ENCODE measurements at places on chromosomes 16 and 17.

DNA sequence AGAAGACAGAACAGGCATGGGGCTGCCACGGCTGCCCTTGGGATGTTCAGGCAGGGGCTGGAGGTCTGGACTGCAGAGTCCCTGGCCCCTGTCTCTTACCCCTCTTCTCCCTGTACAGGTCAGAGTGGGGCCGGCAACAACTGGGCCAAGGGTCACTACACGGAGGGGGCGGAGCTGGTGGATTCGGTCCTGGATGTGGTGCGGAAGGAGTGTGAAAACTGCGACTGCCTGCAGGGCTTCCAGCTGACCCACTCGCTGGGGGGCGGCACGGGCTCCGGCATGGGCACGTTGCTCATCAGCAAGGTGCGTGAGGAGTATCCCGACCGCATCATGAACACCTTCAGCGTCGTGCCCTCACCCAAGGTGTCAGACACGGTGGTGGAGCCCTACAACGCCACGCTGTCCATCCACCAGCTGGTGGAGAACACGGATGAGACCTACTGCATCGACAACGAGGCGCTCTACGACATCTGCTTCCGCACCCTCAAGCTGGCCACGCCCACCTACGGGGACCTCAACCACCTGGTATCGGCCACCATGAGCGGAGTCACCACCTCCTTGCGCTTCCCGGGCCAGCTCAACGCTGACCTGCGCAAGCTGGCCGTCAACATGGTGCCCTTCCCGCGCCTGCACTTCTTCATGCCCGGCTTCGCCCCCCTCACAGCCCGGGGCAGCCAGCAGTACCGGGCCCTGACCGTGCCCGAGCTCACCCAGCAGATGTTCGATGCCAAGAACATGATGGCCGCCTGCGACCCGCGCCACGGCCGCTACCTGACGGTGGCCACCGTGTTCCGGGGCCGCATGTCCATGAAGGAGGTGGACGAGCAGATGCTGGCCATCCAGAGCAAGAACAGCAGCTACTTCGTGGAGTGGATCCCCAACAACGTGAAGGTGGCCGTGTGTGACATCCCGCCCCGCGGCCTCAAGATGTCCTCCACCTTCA is 11.7 kb downstream of the TUBB3 start:
- no peak for DNase-seq

- DNase-seq, result no peak
Measured at GRCh38 chr17:62565817-62566216, 61.7 kb upstream of the MRC2 start.

DNA sequence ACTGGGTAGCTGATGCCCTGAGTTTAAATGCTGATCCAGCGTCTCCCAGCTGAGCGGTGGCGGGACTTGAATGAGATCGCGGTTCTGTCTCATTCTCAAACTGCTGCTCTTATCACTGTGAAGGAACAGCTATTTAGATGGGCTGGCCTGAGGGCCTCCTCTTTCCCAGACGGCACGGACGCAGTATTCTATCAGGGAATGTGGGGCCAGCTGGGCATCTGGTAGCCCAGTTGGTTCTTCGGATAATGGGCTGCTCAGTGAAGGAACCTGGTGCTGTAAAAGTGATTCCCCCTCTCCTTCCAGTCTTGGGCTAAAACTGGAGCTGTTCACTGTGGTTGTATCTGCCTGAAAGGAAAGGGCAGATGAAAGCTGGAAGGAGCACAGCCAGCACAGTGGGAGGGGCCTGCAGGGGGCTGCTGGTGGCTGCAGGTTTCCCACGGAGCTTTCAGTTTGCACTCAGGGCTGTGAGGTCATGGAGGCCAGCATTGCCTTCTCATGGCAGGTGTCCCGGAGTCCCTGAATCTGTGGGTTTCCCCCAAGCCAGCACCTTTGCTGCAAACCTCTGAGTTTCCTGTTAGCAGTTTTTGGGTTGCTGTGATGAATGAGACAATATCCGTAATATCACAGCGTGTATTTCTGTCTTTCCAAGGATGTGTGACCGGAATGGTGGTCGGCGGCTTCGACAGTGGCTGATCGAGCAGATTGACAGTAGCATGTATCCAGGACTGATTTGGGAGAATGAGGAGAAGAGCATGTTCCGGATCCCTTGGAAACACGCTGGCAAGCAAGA is 3.6 kb downstream of the IRF8 start:
- DNase-seq, result peak; percentile 72

GRCh38 chr17:12545877-12546513 is 119.7 kb upstream of the MYOCD start:
- DNase-seq, result no peak

GRCh38 chr17:72388765-72389473 is 268.1 kb downstream of the SOX9 start:
- no peak for DNase-seq

DNA sequence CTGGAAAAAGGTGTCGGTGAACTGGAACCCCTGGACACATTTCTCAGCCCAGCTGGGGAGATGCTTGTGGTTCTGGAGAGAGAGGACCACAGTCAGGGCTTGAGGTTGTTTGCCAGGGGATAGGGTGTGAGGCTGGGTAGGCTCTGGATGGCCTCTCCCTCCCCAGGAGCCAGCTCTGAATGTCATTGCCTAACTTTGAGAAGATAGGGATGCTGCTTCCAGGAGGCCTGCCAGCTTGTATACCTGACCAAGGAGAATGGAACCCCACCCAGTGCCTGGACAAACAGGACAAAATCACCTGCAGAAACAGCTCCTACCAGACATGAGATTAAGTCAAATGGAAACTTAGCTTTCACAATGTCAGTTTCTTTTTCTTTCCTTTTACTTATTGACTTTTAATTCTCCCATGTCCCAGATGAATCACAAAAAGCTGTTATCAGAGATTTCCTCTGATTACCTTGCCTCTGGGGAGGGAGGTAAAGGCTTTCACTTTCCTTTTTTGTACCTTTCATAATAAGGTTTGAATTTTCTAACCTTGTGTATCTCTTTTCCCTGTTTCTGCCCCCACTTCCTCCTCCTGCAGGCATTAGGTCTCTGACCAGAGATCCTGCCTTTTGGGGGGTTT is 29.8 kb upstream of the PLLP start:
- peak; percentile 52 for DNase-seq

DNA sequence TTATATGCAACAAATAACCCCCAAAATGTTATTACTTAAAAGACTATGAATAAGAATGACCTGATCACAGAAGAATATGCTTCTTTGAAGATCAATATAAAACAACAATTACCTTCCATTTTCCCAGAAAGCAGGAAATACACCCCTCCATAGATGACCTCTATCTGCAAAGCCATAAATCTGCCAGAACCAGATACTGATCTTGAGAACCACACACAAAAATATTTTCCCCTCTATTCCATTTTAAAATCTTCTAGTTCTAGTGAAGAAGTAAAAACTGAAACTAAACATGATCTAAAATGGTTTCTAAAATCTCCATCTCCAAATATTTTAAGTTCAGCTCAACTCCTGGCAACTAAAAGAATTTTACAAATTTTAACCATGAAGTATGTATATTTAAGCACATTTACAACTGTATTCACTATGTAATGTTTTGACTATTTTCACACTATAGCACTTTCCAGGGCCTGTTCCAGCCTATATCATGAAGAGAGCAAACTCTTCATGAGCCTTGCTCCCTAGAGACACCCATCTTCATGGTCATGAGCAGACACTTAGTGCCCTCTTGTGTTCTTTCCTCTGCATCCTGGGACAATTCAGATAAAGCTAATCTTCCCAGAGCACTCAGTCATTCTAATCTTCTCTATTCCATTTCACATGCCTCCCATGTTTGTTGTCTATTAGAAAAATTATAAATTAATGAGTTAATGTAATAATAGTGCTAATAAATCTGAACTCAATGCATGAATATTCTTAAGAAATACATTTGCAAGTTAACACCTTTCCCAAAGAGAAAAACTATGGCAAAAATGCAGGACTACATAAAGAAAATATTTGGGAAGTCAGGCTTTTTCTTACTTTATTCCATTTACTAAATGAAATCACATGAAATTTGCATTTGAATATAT is 87.0 kb downstream of the HELZ start:
- DNase-seq, result no peak

DNA sequence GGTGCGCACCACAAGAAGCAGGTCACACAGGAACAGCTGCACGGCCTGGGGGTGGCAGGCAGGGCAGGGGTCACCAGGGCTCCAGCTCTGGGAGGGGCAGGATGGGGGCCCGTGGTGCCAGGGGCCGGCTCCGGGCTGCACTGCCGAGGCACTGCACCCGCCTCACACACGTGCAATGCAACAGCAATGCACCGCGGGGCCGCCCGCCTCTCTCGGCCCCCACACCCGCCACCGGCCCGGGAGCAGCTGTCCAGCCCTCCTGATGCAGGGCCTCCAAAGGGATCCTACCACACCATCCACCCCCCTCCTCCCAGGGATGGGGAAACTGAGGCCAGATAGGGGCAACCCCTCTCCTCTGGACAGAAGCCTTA is 23.1 kb downstream of the SREBF1 start:
- no peak for DNase-seq

DNA sequence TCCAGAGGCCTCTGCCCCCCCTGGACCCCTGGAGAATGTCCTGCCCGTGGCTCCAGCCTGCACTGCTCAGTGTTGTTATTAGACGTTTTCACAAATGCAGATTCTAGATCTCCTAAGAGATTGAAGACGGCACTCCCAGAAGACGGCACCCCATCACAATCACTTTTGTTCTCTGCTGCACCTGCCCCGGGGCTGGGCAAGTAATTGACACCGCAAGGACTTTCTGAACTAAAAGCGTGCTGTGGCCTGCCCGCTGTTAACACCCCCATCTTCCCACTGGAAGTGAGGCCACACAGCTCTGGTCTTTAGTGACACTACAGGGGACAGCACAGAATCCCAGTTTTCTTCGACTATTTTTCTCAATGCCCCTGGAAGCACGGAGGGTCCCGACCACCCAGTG is 256.9 kb downstream of the ENGASE start:
- DNase-seq, result no peak

DNA sequence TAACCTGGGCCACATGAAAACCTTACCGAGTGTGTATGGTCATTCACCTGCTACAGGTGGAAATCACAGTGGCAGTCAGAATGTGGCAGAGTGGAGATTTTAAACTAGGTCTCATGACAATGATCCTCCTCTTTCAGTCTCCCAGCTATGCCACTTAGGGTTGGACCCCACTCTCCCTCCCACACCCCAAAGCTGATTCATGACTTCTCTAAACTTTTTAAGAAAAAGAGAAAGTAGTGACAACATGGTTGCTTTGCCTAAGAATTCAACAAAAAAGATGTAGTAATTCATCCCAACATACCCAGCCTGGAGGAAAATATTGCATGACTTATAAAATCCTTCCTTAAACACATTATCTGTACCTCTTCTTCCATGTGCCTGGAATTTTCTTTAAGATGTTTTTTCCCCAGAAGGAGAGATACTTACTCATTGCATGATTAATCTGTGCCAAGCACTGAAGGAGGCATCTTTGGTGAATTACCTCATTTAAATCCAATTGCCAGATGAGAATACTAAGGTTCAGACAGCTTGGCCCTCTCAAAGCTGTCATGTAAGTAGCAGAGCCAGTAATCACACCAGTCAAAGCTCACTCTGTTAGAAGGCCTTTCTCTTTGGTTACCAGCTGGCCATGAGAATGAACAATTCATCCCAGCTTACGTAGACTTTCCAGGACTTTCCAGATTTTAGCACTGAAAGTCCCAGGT is 119.9 kb downstream of the COPRS start:
- no peak for DNase-seq

DNA sequence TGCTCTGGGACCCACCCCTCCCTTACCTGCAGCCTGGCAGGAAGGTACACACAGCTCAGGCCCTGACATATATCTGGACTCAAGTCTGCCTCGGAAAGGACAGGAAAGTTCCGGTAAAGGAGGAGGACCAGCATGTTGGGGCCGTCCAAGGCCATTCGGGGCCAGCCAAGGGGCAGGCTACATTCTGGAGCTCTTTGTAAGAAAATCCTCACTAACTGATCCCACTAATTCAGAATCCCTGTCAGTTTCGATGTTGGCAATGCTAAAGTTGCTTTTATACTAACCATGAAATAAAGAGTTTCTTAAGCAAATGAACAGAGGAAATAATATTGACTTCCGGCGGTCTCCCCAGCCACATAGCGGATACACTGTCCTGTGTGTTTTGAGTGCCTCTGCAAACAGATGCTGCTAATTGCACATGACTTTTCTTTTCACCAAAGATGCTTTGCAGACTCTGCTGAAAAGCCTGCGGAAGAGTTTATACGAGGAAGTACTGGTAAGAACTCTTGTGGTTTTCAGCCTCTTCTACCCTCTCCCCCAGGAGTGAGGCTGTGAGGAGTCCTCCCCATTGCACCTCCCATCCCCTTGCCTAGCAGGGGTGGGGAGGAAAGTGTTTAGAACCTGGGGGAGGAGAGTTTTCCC is 54.8 kb downstream of the PLXDC1 start:
- peak; percentile 65 for DNase-seq

GRCh38 chr17:59369031-59369975 is 37.8 kb downstream of the YPEL2 start:
- DNase-seq, result no peak

DNA sequence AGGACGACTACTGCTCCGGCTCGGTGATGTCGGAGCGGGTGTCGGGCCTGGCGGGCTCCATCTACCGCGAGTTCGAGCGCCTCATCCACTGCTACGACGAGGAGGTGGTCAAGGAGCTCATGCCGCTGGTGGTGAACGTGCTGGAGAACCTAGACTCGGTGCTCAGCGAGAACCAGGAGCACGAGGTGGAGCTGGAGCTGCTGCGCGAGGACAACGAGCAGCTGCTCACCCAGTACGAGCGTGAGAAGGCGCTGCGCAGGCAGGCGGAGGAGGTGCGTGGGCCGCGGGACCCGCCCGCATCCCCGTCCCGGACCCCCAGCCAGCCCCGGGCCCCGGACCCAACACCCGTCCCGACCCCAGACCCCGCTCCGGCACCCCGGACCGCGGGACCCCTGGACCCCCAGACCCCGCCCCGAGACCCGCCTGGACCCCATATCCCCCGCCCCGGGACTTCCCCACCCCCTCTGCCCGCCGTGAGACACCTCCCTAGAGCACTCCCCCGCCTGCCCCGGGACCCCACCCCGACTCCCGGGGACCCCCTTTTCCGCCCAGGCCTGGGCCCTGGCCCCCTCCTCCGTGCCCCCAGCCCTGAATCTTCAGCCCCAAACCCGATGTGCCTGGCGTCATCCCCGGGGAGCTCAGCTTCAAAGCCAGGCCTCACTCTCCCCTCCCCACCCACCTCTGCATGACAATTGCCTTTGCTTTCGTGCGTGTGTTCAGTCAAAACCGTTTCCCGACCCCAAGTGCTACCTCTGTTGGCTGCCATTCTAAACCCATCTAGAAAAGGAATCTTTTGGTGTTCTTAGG is 594 bp downstream of the MAPK8IP3 start:
- peak; percentile 70 for DNase-seq

- no peak for DNase-seq
Measured at GRCh38 chr17:76905036-76905435, 36.8 kb downstream of the MGAT5B start.
